CD4-positive, alpha-beta T cell treated with Interleukin-10 for 1 hour (primary cell): ENCODE measurements at places on chromosomes 2 and 18.

DNA sequence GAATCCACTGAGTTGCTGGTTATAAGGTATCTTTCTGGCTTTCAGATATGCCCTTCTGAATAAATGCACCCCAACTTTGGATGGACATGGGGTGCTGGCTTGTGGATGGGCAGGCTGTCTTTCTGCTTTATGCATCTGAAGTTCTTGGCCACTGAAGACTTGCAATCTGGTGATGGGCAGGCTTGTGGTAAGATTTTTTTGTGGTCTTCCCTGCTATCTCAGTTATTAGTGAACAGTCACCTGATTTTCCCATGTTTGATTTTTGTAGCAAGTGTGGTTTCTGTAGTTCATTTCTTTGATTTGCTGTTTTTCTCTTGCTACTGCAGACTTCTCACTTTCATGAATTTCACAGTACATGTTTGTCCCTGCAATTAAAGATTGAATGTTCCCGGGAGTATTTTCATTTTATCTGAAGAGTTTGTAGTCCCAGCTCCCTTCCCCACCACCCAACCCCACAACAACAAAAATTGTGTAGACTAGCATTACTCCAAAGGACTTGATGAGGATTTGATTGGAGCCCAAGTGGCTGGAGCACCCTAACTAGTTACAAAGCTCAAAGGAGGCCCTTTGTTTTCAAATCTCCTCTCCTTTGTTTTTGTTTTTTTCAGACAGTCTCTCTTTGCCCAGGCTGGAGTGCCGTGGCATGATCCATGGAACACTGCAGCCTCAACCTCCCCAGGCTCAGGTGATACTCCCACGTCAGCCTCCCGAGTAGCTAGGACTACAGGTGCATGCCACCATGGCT is 63.6 kb upstream of the MGAT5 start:
- no peak for DNase-seq

DNA sequence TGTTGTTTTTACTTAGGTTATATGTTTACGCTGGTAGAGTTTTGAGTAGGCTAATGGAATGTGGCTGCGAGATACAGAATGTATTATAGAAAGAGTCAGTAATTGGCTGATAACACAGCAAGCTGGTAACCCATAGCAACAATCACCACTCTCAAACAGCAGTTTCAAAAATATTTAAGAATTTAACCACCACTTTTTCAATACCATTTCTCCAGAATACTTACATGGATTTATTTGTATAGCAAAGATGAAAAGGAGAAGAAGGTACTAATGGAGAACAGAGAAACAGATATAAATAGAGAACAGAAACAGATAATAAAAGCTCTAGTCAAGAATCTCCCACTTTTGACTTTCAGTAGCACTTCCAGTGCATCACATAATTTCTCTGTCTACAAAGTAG is 188.3 kb upstream of the SLC39A10 start:
- DNase-seq, result no peak

DNA sequence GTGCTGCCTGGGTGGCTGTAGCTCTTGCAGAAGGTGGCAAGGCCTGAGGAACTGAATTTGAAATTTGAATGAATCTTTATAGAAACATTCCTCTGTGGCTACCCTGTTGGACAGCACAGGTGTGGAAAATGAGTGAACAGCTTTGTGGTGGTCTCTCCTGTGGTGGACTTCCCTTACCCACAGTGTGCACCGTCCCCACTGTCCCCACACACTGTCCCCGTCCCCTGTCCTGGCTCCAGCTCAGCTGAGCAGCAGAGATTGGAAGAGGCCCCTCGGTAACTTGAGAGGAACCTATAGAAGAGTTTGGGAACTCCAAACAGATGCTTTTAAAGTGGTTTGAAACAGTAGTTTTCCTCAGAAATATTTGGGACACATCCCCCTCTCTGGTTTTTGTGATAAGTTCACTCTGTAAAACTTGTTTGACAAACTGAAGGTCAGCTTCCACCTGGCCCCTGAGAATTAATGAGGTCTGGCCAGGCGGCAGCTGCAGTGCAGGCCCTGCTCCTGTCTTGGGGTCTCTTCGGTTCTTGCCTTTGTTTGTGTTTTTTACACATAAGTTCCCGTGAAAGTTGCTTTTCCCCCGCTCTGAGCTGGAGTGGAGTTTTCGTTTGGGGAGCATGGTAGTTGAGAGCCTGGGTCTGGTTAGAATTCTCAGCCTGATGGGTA is 63.2 kb downstream of the ASAP2 start:
- no peak for DNase-seq

GRCh38 chr2:241775223-241776177 is 1.1 kb upstream of the GAL3ST2 start:
- no peak for DNase-seq

GRCh38 chr2:42771546-42772153 is 7.7 kb upstream of the OXER1 start:
- DNase-seq, result no peak

DNA sequence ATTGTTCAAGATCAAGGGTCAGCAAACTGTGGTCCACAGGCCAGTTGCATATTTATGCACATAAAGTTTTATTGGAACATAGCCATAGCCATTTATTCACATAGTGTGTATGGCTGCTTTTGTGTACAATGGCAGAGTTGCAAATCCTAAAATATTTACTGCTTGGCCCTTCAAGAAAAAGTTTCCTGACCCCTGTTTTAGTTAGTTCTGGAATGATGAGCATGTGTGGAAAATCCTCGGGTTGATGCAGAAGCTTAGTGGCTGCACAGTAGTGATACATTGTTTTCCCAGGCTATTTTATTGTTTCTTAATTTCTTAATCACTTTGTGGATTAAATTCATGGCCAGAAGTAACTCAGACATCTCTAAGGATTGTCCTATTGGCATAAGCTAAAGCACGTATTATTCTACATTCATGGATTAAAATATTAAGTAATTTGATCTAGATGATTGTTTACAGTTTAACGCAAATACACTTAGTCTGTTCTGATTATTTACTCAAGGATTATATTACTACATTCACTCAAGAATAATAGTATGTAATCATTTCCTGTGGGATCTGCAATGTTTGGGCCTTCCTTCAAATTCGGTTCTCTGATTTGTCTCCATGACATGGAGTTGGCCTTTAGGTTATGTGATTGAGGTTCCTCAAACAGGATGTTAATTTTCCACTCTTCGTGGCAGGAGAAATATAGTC is 165.5 kb downstream of the TMEM247 start:
- DNase-seq, result no peak

- DNase-seq, result no peak
Observed at GRCh38 chr2:113818382-113818951, 62.0 kb upstream of the SLC35F5 start.

DNA sequence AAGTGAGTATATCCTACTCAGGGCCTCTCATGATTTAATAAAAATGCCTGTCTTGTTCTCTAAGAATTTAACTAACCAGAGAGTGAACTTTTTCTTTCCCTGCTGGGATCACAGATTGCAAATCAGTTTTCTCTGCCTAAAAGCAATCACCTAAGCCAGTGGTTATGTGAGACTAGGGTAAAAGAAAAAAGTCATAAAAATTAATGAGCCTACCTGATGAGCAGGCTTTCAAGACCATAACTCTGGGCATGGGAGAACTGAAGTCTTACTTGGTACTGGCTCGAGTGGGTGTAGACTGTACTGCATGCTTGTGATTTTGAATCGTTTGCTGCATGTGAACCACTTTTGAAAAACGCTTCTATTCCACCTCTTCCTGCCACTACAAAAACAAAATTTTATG is 1677.0 kb upstream of the LRRTM1 start:
- no peak for DNase-seq

GRCh38 chr2:18063826-18064470 is 185.5 kb downstream of the KCNS3 start:
- DNase-seq, result no peak

- no peak for DNase-seq
Observed at GRCh38 chr2:187409682-187410081, 38.4 kb downstream of the CALCRL start.

- DNase-seq, result no peak
Observed at GRCh38 chr2:135386993-135387392, 144.0 kb downstream of the ZRANB3 start.

- no peak for DNase-seq
Observed at GRCh38 chr2:156182132-156182531, 150.4 kb downstream of the NR4A2 start.

DNA sequence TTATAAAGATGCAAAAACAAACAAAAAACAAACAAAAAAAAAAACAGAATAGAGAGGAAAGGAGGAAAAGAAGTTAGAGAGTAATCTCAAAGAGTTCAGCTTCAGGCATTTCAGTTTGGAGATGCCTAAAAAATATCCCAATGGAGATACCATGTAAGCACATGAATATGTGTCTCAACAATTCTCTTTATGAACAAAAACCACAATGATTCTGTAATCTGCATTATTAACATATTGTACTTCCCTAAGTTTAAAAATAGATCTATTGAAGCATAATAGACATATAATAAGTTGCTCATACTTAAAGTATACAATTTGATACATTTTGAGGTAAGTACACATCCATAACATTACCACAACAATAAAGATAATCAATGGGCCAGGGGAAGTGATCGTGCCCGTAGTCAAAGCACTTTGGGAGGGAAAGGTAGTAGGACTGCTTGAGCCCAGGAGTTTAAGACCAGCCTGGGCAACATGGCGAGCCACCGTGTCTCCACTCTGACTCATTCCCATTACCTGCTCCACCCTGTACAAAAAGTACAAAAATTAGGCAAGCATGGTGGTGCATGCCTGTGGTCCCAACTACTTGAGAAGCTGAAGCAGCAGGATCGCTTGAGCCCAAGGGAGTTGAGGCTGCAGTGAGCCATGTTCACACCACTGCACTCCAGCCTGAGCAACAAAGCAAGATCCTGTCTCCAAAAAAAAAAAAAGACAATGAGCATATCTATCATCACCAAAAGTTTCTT is 158.9 kb downstream of the ATAD2B start:
- no peak for DNase-seq

GRCh38 chr2:215548714-215549113 is 112.8 kb upstream of the FN1 start:
- no peak for DNase-seq

DNA sequence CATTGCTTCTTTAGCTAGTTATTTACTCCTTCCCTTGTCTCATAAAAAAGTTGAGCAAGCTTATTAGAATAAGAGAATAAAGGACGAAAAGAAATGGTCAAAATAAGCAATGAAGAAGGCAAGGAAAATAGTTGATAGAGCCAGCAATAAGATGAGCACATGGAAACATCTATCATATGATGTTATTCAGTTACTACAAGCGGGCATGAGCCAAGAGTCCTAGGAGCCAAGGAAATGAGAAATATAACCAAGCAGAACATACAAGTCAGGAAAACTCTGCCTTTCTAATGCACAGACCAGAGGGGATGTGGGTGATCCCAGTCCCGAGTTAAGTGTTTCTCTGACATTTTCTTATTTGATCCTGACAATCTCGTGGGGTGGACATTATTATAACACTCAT is 33.9 kb downstream of the INO80C start:
- no peak for DNase-seq

- DNase-seq, result no peak
Observed at GRCh38 chr2:52391621-52392020, 1359.7 kb upstream of the NRXN1 start.

GRCh38 chr2:205659922-205660321 is 22.4 kb upstream of the NRP2 start:
- DNase-seq, result no peak

- DNase-seq, result no peak
Observed at GRCh38 chr2:166230724-166231070, 102.9 kb upstream of the SCN1A start.

GRCh38 chr2:12109363-12110017 is 363.1 kb downstream of the LPIN1 start:
- DNase-seq, result no peak

DNA sequence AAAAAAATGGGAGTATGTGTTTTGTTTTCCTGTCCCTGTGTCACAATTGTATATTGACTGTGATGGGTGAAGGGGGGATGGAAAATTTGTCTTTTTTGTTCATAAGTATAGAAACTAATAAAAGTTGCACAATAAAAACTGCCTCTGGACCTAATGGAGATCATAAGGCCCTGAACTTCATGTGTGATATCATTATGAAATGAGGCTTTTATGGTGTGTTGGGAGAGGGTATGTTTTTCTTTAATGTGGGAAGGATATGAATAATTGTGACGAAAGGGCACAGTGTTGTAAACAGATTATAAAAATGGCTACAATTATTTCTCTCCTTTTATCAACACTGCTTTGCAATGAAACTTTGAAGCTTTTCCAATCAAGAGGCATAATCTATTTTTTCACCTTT is 1889.3 kb upstream of the CELF4 start:
- no peak for DNase-seq

DNA sequence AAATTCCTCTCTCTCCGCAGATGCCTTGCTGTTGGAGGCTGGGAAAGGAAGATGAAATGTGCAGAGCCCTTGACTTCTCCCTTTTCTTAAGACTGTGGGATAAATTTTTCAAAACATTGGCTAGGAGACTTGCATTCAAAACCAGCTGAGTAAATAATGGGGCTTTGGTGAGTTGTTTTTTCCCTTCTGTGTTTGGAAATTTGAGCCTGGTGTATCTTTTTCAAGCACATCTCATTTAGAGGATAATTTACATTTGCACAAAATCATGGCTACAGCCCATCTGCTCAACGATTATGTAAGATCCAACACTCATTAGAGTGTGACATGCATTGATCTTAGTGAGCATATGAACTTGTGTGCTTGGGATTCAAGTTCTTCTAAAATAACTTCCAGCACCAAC is 112.1 kb upstream of the ATP8B1 start:
- no peak for DNase-seq

GRCh38 chr18:12011957-12012549 is 30.7 kb downstream of the IMPA2 start:
- no peak for DNase-seq

DNA sequence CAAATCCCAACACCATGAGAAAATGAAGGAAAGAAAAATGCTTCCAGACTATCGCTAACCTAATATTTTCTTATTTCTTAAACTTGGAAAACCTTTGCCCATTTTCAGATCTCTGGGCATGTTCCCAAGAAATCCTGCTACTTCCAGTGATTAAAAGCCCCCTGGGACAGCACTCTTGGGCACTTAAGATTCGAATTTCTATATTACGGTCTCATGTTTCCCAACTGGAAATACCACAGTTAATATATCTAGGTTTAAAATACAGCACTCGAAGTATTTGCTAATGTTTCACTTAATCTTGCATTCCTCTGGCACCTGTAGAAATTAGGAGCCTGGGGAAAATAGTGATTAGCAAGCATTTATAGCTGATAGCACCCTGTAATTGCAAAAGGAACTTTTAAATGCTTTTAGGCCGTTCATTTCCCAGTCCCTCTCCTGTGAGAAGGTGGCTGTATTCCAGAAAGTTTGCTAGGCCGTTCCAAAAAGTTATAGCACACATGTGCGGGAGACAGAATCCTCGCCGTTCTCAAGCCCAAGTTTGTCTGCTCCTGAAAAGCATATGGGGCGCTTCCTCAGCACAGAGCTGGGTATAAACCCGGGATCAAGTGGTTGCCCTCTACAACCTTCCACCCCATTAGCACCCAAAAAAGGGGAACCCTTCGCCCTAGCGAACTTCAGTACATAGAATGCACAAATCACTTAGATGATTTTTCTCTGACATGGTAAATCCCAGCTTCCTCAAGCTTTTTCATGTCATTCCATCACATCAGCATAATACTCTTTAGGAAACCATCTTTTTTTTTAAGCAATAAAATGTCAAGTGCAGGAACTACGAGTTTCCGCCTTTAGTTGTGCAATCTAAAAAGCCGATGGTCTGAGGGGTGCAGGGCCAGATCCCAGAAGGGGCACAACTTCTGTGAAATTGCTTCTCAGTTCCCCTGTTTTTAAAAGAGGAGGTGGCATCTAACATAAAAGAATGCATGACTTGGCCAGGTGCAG is 60.6 kb downstream of the DIPK1C start:
- DNase-seq, result no peak

- DNase-seq, result no peak
Observed at GRCh38 chr2:193679847-193680246, 1485.1 kb upstream of the TMEFF2 start.
